ENCODE measurements at places on chromosomes 3 and 15.

DNA sequence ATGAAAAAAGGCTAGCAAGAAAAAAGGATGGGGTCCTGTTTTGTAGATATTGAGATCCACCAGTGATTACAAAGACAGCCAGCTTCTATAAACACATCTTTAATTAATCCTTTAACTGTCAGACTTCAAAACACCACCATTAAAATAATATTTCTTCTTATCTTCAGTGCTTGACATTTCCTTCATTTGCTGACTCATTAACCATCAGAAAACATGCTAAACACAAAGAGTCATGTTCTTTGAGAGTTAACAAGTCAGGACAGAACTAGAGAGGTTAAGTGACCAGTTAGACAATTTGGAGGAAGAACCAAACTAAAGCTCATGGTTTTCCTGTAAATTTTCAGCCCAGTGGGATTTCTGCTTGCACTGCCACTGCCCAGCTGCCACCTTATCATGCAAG lies 111.4 kb downstream of the MEIS2 start:
- no peak for DNase-seq

GRCh38 chr3:77271306-77271705 lies 231.4 kb downstream of the ROBO2 start:
- no peak for DNase-seq

DNA sequence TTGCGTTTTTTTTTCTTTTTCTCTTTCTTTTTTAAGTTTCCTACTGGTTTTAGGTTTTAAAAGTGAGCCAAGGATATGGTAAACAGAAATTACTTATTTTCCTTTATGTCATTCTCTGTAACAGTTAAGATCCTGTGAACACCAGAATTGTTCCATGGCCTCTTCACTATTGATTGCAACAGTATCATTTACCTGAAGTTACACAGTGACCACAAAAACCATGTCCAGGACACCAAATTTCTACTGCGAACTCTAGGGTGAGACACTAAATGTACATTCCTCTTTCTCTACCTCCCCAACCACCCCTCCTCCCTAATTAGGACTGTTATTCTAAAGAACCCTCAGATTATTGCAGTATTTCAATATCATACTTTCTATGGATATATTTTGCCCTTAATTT lies 280.9 kb downstream of the FOXP1 start:
- no peak for DNase-seq

DNA sequence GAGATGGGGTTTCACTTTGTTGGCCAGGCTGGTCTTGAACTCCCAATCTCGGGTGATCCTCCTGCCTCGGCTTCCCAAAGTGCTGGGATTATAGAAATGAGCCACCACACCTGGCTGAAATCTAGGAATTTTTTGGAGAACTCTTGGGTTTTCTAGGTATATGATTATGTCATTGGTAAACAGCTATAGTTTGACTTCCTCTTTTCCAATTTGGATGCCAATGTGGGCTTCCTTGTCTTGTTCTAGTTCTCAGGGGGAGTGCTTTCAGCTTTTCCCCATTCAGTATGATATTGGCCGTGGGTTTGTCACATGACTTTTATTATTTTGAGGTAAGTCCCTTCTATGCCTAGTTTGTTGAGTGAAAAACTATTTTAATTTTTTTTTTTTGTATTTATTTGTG lies 17.9 kb downstream of the KCNMB3 start:
- DNase-seq = no peak

- DNase-seq = no peak
These were observed 184.0 kb upstream of the LYSMD4 start for GRCh38 chr15:99917252-99917651.

DNA sequence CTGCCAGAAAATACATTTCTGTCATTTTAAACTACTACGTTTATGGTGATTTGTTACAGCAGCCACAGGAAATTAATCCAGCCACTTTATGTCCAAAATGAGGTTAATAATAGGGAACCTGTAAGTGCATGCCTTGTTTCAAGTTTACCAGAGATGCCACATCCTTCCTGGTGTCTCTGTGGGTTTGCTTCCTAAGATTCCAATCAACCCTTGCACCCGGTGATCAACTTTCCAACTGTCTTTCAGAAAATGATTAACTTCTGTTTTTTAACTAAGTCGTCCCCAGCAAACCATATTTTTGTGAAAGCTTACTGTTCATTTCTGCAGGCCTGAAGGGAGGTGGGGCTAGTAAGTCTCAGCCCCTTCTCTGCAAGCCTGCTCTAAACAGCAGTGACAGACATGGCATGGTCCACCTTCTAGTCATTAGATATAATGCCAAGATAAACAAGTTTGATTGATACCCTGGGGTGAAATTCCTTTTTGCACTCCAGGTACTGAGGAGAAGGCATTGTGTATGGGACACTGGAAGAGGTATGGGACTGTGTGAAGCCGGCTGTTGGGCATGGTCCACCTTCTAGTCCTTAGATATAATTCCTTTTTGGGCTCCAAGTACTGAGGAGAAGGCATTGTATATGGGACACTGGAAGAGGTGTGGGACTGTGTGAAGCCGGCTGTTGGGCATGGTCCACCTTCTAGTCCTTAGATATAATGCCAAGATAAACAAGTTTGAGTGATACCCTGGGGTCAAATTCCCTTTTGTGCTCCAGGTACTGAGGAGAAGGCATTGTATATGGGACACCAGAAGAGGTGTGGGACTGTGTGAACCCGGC lies 11.1 kb upstream of the TMC3 start:
- no peak for DNase-seq

GRCh38 chr15:100116416-100117190 lies 225.2 kb downstream of the ADAMTS17 start:
- DNase-seq = no peak

GRCh38 chr15:80997692-80998091 lies 3.0 kb upstream of the TLNRD1 start:
- no peak for DNase-seq

Data from ecto neural progenitor cell (in vitro differentiated cells).